ENCODE measurements at places on chromosomes 1 and 21.
A peak's percentile ranks its signal among the peaks of the same experiment; 100 is the strongest.

GRCh38 chr1:8754247-8754650, 63.2 kb downstream of the RERE start:
- DNase-seq: no peak

DNA sequence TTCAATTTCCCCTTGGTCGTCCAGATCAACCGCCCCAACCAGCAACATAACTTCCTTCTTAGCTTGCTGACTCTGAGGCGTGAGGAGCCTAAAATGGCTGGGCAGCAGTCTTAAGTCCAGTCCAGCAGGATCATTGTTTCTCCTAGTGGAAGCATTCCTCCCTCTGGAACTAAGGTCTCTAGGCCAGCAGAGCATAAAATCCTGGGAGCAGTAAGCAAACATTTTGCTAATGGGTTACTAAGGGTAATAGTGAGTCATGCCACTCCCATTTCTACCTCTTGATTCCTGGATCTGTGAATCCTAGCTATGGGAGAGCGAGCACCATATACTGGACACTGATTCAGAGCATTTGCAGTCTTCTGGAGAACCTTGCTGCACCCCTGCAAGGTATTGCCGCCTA, 59.9 kb downstream of the ADSS2 start:
- peak; percentile 71 for DNase-seq

DNA sequence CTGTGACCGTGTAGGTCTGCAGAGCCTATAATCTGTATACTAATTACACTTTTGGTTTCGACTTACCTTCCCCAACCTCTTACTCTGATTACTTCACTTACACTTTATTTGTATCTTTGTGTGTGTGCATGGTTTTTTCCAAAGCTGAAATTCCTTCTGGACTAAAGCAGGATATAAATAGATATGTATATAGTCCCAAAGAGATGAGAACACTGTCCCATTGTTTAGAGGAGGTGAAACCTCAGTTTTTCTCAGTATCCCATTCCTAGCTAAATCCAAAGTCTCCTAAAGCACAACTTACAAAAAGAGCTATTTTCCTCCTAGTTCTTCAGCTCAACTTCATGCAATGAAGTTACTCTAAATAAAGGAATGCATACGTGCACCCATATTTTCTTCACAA, 442.2 kb downstream of the SMYD3 start:
- no peak for DNase-seq

DNA sequence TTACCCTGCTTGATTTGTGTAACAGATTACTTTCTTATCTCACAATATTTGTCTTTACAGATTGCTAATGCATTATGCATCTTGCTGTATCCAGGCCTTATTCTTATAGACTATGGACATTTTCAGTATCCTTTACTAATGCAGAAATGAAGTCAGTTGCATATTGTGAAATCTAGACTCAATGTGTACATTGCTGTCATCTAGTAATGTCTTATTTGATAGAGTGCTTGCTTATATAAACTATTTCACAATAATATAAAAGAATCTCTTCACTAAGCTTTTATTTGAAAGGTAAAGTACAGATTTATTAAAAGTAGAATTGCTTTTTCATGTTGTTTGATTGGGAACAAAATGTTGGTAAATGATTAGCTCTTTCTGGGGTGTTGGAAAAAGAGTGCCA, 39.6 kb downstream of the ALG6 start:
- DNase-seq: no peak

GRCh38 chr1:172581779-172582178, 48.8 kb downstream of the SUCO start:
- no peak for DNase-seq

- DNase-seq: no peak
Observed at GRCh38 chr1:61638911-61639605, 85.9 kb downstream of the TM2D1 start.

DNA sequence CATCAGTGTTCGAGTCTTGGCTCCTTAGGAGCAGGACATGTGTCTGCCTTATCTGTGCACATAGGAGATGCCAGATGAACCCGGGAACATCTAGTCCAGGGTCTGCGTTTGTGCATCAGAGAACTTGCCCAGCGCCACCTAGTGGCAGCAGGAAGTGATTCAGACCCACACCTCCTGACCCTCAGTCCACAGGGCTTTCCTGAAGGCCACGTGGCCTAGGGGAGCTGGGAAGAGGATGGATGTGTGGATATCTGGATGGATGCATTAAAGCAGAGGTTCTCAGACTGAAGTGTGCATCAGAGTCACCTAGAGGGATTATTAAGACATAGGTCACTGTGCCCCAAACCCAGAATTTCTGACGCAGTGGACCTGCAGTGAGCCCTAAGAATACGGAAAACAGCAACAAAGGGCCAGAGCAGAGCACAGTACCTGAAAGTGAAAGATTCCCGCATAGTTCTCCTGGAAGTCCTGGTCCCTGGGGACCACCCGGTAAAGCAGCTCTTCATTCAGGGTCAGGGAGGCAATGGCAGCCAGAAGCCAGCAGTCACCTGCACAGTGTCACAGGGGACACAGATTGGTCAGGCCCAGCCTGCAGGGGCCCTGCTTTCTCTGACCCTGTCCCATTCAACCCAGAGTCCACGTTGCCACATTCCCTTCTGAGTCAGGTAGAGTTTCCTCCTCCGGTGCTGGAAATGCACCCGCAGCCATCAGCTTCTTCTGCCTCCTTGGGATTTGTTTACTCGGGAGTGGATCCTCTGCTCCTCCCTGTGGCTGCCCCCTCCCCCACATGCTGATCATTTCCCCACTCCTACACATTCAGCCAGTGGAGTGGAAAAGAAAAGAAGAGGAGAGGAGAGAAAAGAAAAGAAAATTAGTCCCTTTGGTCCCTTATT, 37.0 kb downstream of the CAPN8 start:
- peak; percentile 66 for DNase-seq

DNA sequence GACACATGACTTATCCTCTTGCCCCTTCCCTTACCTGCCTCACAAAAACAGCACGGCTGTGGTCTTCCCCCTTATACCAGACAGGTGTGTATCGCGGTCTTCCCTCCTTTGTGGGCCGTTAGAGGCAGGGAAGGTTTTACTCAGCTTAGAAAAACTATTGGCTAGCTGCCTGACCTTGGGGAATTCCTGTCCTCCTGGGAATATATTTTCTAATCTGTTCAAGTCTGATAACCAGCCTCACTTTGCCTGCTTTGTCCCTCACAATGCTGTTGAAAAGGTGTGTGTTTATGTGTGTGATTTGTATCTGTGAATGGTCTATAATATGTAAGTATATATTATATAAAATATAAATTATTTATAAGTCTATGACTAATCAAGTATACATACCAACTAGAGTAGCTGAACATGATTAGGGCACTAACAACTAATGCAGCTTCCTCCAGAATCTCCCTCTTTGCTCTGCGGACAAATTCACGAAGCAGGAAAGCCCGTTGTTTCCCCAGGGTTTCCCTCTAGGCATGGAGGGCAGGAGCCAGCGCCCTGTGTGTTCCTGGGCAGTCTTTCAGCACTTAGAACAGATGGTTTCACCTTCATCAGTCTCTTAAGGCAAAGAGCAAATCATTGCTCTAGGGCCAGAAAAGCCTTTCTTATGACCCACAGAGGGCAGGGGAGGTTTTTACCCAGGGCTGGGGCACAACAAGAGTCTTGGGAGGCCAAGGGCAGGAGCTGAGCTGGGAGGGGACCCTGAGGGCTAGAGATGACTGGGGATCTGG, 25.6 kb downstream of the SLC26A9 start:
- no peak for DNase-seq

- DNase-seq: peak; percentile 38
Observed at GRCh38 chr21:44749116-44749758, 37.9 kb upstream of the TSPEAR start.

GRCh38 chr1:236535190-236535589, 11.4 kb downstream of the LGALS8 start:
- no peak for DNase-seq

DNA sequence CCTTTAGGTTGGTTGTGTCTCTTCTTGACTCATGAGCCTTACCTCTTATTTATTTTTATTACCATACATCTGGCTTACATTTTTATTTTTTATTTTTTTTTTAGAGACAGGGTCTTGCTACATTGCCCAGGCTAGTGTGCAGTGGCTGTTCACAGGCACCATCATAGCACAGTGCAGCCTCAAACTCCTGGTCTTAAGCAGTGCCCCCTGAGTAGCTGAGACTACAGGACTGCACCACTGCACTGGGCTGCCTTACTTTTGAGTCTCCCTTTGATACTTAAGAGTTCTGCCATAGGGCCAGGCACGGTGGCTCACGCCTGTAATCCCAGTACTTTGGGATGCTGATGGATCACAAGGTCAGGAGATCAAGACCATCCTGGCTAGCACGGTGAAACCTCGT, 76.4 kb upstream of the MACF1 start:
- no peak for DNase-seq

DNA sequence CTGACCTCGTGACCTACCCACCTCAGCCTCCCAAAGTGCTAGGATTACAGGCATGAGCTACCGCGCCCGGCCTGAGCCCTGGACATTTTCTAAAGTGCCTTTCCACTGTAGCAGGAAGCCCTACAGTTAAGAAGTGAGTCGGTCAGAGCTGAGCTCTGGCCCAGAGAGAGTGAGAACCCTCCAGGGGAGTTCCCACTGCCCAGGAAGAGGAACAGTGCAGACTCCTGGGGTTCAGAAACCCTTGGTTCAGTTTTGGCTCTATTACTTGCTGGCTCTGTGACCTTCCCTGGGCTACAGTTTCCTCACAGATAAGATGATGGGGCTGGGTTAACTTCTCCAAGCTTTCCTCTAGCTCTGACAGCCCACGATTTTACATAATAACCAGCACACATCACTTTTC, 20.9 kb downstream of the SLC9A1 start:
- no peak for DNase-seq

DNA sequence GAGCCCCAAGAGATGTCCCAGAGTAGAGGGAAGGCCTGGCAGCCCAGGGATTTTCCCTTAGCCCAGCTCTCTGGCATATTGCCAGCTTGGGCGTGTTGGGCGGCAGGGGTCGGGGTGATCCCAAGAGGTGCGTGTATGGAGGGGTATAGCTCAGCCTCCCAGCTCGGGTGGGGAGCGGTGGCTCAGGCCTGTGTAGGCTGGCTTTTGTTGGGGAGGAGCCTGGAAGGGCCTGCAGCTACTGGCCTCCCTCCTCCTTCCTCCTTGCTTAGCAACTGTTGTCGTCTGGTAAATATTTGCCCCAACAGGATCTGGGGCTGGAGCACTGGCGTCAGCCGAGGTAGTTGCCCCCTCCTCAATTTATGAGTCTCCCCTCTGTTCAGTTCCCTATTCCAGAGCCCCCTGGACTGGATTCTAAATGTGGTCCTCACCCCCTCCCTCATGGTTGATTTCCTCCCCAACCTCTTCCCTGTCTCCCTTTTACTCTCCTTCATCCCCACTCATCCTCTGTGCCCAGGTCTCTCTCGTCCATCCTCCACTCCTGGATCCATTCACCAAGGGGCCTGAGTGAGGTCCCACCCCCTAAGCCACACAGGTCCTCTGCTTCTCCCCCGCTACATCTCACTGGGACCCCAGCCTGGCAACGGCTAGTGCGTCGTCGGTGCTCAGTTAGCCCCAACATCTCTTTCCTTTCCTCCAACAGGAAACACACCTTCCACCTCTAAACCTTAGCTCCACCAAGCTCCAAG, 10.3 kb upstream of the LMNA start:
- DNase-seq: peak; percentile 90

GRCh38 chr1:11458811-11459275, 20.1 kb upstream of the DISP3 start:
- DNase-seq: no peak

DNA sequence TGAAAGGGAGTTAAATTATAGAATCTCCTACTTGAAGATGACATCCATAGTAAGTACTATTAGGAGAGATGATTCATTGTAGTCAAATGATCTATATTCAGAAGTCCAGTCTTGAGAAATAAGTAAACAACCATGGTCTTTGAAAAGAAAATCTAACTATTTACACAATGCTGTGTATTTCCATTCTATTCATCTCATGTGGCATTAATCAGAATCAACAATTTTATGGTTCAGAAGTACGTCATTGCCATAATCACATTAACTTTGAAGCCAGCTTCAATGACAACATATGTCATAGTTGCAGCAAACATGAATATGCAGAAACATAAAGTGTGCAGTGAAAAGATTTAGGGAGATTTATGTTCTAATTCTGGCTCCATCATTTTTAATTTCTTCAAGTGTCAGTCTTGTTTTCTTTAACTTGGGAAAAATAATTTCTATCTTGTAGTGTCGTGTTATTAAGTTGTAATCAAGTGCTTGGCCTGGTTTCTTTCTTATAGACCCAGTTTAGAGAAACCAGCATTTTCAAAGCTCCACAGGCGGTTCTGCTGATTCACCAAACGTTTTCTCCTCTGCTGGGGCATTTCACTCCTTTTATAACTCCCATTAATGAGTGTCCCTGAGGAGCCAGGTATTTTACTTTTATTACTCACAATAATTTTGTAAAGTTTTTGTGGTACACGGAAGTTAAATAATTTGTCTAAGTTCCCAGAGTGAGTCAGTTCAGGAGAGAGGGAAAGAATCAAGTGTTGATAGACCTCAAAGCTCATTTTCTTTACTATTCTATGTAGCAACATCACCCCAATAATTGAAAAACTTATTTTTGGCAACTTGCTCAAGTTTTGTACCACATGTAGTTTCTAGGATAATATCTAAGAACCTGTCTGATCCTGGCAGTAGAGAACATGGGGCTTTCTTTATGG, 35.9 kb upstream of the PTGS2 start:
- no peak for DNase-seq

DNA sequence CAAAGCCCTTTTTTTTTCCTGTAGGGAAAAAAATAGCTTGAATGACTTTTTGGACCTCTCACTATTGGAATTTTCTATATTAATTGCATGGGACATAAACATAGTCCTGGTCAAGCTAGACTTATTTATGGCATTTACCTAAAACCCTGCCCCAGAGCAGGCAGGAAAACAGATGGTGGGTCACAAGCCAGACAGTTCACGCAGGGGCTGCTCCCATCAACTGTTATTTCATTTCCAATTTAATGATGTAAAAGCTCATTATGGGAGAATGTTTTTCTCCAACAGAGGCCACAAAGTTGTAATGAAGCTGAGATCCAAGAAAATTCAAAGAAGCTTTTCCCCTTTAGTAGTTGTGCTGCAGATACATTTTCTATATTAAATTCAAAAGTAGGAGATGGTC, 99.2 kb downstream of the SGIP1 start:
- no peak for DNase-seq

GRCh38 chr1:172321451-172321850, 99.0 kb upstream of the C1orf105 start:
- no peak for DNase-seq

DNA sequence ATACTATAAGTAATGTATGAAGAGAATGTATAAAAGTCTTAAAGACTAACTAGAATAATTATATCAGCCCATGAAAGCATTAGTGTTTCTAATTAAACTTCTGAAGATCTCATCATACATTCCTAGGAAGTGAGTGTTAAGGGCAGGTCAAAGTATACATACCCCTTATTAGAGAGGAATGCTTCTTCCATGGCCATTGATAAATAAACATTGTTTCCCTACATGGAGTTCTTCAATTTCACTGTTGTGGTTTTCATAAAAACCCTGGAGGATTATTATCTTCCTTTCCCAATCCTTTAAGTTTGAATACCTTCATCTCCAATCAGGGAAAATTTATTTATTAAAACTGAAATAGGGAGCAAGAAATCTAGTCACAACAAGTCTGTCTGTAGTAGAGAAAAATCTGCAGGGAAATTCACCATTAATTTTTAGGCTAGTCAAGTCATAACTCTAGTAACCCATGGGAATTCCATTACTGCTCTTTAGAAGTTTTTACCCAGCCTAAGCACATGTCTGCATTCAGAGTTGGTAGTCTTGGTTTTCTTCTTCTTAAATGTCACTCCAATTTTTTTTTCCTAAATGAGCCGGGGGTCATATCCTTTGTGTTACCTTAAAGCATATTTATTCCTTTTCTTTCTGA, 147.0 kb downstream of the TNFSF18 start:
- no peak for DNase-seq

- no peak for DNase-seq
Observed at GRCh38 chr1:53733447-53733931, 5.5 kb downstream of the GLIS1 start.

- no peak for DNase-seq
Observed at GRCh38 chr21:28489162-28489561, 503.5 kb downstream of the LTN1 start.

Data from kidney (tissue), 22 donors.